ENCODE measurements at places on chromosomes 6 and 20.

GRCh38 chr6:41163419-41163717 lies 452 bp upstream of the TREM2 start:
- no peak for DNase-seq

GRCh38 chr20:58492795-58493524 lies 22.2 kb downstream of the APCDD1L start:
- DNase-seq = no peak

- no peak for DNase-seq
These were observed 147.3 kb upstream of the FOXQ1 start for GRCh38 chr6:1164600-1164999.

- no peak for DNase-seq
These were observed 15.7 kb upstream of the HEY2 start for GRCh38 chr6:125733516-125734300.

- no peak for DNase-seq
These were observed 6.0 kb upstream of the OR2B6 start for GRCh38 chr6:27951040-27951439.

- DNase-seq = no peak
These were observed 125.1 kb downstream of the LY86 start for GRCh38 chr6:6713657-6714056.

DNA sequence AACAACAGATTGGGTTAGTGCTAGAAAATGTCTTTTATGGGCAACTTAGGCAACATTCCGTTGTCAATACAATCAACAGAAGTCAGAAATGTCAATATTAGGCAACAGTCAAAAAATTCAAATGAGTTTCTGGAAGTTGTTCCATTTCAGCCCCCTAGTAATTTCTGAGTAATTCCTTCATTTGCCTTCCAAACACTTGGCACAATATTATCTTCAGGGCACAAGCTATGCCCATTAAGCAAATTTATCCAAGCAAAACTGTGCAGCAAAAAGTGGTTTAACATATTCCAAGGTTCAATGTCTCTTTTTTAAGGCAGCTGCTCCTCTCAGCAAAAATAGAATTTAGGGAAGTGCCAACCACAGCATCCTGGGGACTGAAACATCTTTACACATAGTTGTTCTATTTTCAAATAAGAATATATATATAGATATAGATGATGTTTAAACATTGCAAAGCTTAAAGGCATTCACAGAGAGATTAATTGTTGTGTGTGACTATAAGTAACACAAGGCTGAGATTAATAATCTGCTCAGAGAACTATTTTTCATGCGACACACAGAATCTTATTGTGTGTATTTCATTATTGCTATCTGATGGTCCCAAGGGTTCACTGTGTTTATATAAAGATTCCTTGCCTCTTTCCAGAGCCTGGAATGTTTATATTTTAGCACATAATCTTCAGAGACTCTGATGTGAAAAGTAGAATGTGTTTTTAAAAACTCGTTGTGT lies 75.2 kb upstream of the ADTRP start:
- DNase-seq = no peak

GRCh38 chr6:170583756-170584180 lies 669 bp downstream of the PDCD2 start:
- DNase-seq = no peak

- no peak for DNase-seq
These were observed 3.9 kb downstream of the SYNJ2 start for GRCh38 chr6:157985378-157986155.

DNA sequence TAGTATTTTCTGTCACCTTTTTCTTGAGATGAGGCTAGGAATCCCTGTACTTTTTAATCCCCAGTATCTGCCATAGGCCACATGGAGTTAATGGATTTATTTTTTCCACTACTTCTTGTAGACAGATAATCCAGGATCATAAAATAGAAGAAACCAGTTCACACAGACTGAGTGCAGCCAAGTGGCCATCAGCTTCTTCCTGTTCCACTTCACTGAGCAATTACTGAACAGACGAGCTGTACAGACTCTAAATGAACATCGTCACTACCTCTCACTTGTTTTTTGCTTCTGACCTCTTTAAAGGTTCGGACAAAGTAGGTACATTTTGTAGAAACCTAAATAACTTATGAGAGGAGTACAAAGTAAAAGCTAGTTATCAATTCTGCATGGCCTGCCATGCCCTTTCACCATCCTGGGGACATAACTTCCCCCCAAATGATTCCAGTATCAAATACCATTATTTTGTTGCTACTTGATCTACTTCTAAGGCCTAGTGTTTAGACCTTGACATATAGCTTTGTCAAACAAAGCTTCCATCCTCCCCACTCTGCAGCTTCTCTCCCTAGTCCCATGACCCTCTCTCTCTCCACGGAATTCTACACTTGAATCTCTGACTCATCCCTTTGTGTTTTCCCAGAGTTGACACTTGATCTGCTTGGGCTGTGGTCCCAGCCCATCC lies 34.4 kb upstream of the ARHGAP18 start:
- DNase-seq = no peak

GRCh38 chr20:59940956-59941294 lies 736 bp downstream of the FAM217B start:
- DNase-seq = no peak

DNA sequence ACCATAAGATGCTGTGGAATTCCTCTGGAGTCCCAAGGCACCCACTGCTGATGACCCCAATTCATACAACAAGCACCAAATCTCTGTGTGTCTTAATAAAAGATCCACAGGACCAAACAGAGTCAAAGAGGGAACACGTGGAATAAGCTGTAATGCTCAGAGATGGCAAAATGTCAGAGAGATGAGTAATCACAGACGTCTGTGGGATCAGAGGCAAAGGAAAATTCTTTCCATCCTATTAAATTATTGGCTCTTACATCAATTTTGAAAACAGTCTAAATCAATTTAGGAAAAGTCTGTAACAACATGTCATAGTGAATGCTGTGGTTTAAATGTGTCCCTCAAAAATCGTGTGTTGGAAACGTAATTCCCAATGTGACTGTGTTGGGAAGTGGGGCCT lies 17.5 kb upstream of the SAMD3 start:
- DNase-seq = no peak

- peak; percentile 52 for DNase-seq
These were observed at the start of gene FLRT3 for GRCh38 chr20:14337400-14338171. FLRT3 (minus strand) TSS chr20:14337612; CDS start chr20:14327506, 10,106 bp downstream.

GRCh38 chr20:1484438-1485116 lies 6.6 kb downstream of the SIRPB2 start:
- no peak for DNase-seq

DNA sequence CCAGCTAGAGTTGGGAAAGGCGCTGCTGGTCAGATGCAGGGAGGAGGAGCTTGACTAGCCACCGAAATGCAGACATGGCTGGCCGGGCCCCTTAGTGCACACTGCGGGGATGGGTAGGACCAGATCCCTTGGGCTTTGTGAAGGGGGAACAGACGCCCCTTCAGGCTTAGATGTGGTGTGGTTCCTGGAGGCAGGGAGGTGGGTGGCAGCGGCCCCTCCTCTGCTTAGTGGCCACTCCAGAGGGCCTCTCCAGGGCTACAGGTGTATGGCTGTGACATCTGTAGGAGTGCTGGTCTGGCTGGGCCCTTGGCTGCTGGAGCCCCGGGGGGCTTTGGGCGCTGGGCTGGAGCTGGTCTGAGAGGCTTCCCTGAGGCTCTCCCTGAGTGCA lies 5.9 kb downstream of the CCND3 start:
- peak; percentile 31 for DNase-seq

- no peak for DNase-seq
These were observed 230.7 kb upstream of the THEMIS start for GRCh38 chr6:128131566-128131965.

- DNase-seq = no peak
These were observed 337.8 kb downstream of the FARS2 start for GRCh38 chr6:5599127-5599526.

DNA sequence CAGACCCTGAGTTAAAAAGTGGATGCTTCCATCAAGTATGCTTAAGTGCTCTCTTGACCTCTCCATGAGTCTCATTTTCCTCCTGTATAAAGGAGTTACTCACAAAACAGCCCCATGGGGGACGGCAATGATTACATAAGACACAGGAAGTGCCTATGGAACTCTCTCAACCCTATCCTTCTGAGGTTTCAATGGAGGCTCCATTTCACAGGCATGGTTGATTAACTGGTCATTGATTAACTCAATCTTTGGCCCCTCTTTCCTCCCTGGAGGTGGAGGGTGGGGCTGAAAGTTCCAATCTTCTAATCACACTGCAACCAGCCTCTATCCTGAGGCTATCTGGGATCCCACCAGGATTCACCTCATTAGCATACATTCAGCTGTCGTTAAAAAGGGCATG lies 29.3 kb downstream of the CST8 start:
- no peak for DNase-seq

DNA sequence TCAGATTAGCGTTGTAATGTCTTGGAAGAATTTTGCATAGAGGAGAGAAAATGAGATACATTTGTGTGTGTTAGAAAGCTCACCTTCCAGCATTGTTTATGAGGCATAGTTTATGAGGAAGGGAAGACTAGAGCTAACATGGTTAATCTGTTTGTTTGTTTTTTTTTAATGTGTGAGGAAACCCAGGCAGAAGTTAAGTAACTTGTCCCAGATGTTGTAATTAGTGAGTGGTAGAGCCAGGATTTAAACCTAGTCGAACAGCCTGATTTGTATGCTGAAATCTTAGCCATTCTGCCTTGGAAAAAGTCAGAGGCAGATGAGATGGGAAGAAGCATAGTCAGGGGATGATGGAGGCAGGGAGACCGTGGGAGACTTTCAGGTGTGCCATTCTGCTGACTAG lies 29.1 kb downstream of the NDUFAF5 start:
- DNase-seq = no peak

DNA sequence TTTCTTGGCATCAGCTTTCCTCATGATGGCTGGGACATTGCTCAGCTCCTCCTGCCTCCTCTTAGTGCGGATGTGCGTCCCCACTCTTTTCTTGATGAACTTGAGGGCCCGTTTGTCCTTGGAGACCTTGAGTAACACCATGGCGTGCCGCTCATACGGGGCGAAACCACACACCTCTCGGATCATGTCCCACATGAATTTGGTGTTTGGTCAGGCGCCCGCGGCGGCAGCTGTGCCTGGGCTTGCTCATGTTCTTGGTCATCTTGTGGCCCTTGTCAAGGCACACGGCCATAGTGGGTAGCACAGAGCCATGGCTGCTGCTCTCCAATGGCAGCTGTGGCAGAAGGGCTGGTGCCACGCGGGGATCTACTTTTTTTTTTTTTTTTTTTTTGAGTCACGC lies 2.6 kb downstream of the ERGIC3 start:
- no peak for DNase-seq

- DNase-seq = no peak
These were observed 399.8 kb downstream of the BTBD9 start for GRCh38 chr6:38239719-38240451.

- no peak for DNase-seq
These were observed 211.4 kb downstream of the ARHGAP18 start for GRCh38 chr6:129498541-129498940.

DNA sequence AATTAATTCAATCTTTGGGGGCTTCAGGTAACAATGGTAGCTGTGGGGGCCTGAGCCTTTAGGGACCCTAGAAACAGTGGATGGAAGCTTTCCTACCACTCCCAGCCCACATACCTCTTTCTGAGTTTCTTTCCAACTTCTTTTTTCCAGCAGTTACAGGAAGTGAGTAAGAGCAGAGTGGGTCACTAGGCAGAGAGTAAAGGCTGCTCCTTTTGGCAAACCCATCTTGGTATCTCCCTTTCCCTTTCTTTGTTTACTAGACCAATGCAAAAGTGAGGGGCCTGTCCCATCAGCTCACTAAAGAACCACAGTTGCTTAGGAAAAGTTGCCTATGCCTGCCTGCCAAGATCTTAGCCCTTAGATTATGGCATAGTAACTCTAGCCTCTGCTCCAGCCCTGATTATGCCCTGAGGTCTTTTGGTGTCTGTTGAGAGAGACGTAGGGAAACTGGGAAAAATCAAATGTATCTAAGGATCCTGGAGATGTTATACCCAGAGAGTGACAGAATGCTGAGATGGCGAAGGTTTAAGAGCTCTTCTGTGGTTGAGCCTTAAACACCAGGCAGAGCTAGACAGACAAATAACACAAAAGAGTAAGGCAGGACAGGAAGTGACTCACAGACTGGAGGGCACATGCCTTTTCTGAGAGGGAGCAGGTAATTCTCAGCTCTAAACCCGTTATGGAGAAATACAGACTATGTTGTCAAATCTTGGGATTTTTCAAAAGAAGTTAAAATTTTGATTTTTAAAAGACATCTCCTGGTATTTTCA lies 31.3 kb downstream of the TRMT6 start:
- DNase-seq = no peak

DNA sequence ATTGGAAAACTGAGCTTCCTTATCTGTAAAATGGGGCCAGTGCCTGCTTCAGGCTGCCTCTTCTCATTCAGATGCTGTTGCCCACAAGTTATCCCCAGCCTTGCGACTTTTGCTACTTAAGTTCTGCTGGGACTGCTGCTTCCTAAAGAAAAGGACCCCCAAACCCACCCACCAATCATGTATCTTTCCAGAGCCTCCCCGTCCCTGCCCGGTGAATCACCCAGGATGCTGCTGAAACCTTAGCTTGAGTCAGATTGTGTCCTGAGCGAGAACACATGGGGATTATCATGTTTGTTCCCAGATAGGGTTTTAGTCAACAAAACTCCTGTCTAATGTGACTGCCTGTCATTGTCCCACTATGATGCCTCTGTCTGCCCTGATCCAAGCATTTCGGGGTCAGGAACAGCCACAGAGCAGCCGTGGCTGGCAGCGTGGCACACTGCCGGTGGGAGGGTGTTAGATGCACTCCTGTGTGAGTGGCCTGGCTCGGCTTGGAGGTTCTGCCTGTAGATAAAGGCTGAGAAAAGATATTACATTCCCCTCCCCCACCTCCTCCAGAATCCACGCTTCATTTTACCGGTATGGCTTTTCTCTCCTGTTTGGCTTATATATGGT lies 79.9 kb downstream of the TOX2 start:
- DNase-seq = no peak

DNA sequence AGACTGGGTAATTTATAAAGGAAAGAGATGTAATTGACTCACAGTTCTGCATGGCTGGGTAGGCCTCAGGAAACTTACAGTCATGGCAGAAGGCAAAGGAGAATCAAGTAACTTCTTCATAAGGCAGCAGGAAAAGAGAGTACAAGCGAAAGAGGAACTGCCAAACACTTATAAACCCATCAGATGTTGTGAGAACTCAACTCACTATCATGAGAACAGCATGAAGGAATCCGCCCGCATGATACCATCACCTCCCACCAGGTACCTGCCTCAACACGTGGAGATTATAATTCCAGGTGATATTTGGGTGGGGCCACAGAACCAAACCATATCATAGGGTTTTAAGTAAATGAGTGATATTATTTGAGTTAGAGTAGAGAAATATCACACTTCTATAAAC lies 189.3 kb downstream of the TSHZ2 start:
- no peak for DNase-seq

- DNase-seq = no peak
These were observed 156.3 kb upstream of the EPHA7 start for GRCh38 chr6:93575495-93576267.

GRCh38 chr6:131867744-131868143 lies 59.9 kb downstream of the ENPP1 start:
- no peak for DNase-seq

DNA sequence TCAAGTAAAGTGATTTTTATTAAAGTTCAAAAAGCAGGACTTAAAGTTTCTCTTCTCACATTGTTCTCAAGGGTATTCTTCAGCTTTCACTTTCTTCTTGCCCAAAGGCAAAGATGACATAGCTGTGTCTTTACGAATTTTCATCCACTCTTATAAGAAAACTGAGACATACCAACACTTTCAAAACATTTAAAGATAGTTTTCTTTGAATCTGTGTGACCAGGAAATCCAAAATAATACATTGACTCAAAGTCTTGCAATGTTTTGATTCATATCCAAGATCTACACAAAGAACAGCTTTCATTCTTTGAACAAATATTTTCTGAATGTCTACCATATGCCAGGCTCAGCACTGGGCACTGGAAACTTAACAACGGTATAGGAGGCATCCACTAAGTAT lies 117.9 kb downstream of the SIM1 start:
- no peak for DNase-seq
